ENCODE measurements at places on chromosomes 12 and 14. TPM values are rescaled to one million over a fixed set of nuclear protein-coding genes. Genes with fewer than 3 reads are reported as not detected.

KCNJ8 gene
- total RNA-seq = 2.1 TPM

ACSS3 gene
- total RNA-seq = 24.5 TPM

AHNAK2 gene
- 78.4 TPM for total RNA-seq

NXPH4 gene
- total RNA-seq = 2.4 TPM

PFDN5 gene
- 441 TPM for total RNA-seq

CPNE6 gene
- not detected for total RNA-seq

ANKRD9 gene
- 37.5 TPM for total RNA-seq

PNN gene
- total RNA-seq = 21.7 TPM

KLHL33 gene
- total RNA-seq = 0.18 TPM

BDKRB2 gene
- total RNA-seq = 7.4 TPM

PTPN6 gene
- not detected for total RNA-seq

MANSC4 gene
- total RNA-seq = not detected

SENP1 gene
- 33.8 TPM for total RNA-seq

CLEC1B gene
- total RNA-seq = not detected

JPH4 gene
- not detected for total RNA-seq

FOXA1 gene
- not detected for total RNA-seq

NANOG gene
- 0.16 TPM for total RNA-seq

NPFF gene
- total RNA-seq = not detected
